ENCODE measurements at places on chromosomes 16 and 17. TPM values are rescaled to one million over a fixed set of nuclear protein-coding genes. Genes with fewer than 3 reads are reported as not detected.

The PDIA2 gene
- 0.91 TPM for polyA plus RNA-seq

The ZSCAN10 gene
- not detected for polyA plus RNA-seq

The SEZ6 gene
- polyA plus RNA-seq = not detected

The KCNJ18 gene
- not detected for polyA plus RNA-seq

The ALOX12B gene
- polyA plus RNA-seq = not detected

The SOCS1 gene
- polyA plus RNA-seq = 2.1 TPM

Measured in right cardiac atrium (tissue), 5 donors.